ENCODE measurements at places on chromosomes 5 and 9.

- DNase-seq, result no peak
These were observed 83.3 kb downstream of the GIN1 start for GRCh38 chr5:103036601-103037000.

DNA sequence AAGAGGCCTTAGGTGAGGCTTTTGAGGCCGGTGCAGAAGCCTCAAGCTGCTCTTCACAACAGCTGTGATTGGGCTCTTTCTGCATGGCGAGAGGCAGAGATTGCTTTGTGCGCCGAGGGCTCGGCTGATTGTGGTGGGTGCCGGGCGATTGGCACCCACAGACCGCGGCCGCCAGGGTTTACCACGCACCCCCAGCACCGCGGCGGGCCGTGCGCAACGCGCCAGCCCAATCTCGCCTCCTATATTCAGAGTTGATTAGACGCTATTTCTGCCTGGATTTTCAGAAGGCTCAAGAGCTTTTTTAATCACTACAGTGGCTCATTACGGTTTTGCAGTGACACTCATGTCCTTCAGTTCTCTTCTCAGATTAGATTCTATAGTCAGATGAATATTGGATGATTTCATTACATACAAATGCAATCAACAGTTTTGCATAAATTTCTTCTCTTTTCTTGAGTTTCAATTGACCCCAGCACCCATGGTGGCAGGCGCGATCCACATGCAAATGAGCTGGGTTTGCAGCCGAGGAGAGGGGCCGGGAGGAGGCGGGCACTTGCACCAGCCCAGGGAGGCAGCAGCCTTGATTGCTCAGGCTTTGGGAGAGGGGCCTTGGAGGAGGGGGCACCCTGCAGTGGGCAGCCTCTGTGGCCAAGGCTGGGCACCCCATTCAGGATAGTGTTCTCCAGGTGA is 33.8 kb upstream of the PTGS1 start:
- no peak for DNase-seq

DNA sequence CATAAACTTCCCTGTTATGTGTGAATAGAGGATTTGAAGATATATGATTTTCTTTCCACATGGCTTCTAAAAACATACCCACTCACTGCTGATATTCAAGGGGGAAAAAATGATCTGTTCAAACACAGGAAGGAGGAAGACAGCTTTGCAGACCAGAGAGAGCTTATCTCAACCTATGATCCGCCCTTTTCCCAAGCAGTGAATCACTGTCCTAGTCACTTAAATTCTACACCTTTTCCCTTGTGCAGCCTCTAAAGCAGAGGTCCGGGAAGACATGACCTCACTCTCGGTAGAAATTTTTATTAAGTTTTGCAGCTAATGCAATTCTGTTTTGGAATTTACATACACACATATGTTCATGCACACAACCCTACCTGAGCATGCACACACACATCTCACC is 197.2 kb downstream of the DIRAS2 start:
- no peak for DNase-seq

GRCh38 chr5:167294882-167295680 is 996.4 kb upstream of the WWC1 start:
- peak; percentile 80 for DNase-seq

All from skeletal muscle cell (primary cell).